ENCODE measurements at places on chromosomes 5 and 9.

GRCh38 chr9:128048663-128049062 lies 18.5 kb downstream of the NAIF1 start:
- no peak for DNase-seq

- DNase-seq: no peak
Observed at GRCh38 chr5:124996764-124997077, 250.3 kb upstream of the ZNF608 start.

DNA sequence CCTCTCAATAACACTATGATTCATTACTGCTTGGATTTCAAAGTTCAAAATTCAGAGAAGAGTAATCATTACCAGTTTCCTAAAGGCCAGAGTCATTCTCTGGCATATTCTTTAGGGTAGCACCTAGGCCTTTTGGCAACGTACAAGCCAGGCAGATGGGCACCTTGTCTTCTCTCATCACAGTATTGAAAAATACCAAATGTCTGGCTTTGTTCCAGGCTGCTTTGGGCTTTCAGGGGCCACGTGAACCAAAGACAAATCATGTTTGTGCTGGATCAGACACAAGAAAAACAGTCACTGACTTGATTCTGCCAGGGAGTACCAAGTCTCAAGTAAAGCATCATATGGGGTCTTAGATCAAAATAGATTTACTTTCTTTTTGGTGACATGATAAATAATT lies 15.5 kb downstream of the MEGF9 start:
- DNase-seq: no peak

DNA sequence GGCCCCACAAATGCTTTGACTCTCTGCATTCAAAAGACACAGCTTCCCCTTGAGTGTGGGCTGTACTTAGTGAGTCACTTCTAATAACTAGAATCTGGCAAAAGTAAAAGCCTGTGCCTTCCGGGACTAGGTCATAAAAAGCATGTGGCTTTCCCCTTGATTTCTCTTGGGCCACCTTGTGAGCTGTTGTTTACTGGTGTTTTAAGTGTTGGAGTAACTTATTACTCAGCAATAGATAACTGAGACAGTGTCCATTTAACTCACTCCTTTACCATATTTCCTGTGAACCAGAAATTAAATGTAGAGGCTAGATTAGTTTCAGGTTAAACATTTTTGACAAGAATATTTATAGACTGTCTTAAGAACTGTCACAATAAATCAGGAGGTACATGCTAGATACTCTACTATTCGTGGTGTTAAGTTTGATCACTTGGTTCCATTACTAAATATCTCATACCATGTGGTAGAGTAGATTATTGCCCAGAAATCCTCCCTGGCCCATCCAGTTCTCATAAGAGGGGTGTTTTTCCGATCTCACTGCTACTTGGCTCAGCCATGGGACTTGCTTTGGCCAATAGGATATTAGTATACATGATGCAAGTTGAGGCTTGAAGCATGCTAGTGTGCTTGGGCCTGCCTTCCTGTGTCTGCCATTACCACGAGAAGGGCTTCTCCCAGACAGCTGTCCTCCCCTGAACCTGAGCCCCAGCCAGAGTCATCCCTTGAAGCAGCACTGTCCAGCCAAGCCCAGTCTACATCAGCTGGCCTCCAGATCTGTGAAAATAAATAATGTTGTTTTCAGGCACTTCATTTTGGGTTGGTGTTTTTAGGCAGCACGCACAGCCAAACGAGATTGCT lies 10.4 kb upstream of the CMBL start:
- DNase-seq: no peak

- DNase-seq: peak; percentile 74
Observed at GRCh38 chr9:76592091-76592973, 133.3 kb downstream of the GCNT1 start.

DNA sequence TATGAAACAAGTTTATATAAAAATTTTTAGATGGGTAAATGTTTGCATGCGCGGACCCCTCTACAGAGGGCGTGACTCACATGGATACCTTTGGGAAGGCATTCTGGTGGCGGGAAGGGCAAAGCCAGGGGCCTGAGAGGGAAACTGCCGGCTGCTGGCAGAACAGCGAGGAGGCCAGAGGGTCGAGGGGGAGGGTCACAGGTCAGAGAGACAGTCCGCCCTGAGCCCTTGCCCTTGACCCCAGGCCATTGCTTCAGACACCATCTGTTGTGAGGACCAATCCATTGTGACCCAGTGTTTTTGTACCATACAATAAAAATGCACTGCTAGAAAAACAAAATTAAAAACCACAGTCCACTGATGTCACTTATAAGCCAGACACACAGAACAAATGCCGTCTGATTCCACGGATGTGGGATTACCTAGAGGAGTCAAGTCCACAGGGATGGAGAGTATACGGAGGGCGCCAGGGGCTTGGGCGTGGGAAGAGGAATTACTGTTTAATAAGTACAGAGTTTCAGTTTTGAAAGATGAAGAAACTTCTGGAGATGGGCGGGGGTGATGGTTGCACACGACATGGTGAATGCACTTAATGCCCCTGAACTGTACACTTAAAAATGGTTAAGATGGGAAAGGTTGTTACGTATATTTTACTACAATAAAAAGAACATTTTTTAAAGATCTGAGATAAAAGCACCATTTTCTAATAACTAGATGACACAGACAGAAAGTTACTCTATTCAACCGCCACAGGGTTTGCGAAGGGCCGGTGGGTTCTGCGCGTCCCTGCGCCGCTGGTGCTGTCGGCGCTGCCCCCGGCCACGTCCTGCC lies 12.0 kb downstream of the BTNL9 start:
- no peak for DNase-seq

GRCh38 chr9:69122549-69123141 lies 51.4 kb upstream of the TJP2 start:
- DNase-seq: no peak

- DNase-seq: no peak
Observed at GRCh38 chr9:97527626-97528528, 26.4 kb downstream of the TMOD1 start.

DNA sequence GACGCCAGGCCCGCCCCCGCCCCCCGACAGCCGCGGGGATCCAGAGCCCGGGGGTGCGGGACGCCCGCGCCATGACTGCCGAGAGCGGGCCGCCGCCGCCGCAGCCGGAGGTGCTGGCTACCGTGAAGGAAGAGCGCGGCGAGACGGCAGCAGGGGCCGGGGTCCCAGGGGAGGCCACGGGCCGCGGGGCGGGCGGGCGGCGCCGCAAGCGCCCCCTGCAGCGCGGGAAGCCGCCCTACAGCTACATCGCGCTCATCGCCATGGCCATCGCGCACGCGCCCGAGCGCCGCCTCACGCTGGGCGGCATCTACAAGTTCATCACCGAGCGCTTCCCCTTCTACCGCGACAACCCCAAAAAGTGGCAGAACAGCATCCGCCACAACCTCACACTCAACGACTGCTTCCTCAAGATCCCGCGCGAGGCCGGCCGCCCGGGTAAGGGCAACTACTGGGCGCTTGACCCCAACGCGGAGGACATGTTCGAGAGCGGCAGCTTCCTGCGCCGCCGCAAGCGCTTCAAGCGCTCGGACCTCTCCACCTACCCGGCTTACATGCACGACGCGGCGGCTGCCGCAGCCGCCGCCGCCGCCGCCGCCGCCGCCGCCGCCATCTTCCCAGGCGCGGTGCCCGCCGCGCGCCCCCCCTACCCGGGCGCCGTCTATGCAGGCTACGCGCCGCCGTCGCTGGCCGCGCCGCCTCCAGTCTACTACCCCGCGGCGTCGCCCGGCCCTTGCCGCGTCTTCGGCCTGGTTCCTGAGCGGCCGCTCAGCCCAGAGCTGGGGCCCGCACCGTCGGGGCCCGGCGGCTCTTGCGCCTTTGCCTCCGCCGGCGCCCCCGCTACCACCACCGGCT lies 1.0 kb downstream of the FOXE1 start:
- DNase-seq: no peak

- no peak for DNase-seq
Observed at GRCh38 chr5:116605310-116606070, 30.9 kb upstream of the SEMA6A start.

GRCh38 chr5:171166766-171167165 lies 142.3 kb upstream of the TLX3 start:
- no peak for DNase-seq

- no peak for DNase-seq
Observed at GRCh38 chr9:120071760-120072159, 508.2 kb downstream of the CDK5RAP2 start.

- no peak for DNase-seq
Observed at GRCh38 chr5:68504306-68504705, 288.8 kb downstream of the PIK3R1 start.

- no peak for DNase-seq
Observed at GRCh38 chr5:137265457-137265856, 233.7 kb downstream of the SPOCK1 start.

DNA sequence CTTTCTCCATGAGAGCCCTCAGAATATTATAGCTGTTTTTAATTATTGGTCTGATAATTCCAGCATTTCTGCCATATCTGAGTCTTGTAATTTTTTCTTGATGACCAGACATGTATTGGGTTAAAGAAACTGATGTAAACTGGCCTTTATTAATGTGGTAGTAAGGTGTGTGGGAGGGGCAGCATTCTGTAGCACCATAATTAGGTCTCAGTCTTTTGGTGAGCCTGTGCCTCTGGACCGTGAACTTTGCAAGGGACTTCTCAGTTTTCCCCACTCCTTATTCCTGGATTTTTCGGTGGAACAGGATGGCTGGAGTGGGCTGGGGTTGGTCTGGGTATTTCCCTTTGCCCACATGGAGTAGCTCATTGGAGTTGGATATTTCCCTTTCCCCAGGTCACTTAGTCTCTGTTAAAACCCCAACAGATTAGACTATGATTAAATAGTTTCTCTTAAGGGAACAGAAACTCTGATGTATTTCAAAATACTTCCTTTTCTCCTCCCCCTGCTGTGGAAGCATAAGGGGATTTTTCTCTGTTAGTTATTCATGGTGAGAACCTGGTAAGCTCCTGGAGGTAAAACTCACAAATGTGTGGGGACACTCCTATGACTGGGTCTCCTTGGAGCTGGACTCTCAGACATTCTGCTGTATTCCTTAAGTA lies 52.4 kb downstream of the FSD1L start:
- no peak for DNase-seq

- no peak for DNase-seq
Observed at GRCh38 chr9:122609804-122610203, 4.7 kb upstream of the OR1Q1 start.

DNA sequence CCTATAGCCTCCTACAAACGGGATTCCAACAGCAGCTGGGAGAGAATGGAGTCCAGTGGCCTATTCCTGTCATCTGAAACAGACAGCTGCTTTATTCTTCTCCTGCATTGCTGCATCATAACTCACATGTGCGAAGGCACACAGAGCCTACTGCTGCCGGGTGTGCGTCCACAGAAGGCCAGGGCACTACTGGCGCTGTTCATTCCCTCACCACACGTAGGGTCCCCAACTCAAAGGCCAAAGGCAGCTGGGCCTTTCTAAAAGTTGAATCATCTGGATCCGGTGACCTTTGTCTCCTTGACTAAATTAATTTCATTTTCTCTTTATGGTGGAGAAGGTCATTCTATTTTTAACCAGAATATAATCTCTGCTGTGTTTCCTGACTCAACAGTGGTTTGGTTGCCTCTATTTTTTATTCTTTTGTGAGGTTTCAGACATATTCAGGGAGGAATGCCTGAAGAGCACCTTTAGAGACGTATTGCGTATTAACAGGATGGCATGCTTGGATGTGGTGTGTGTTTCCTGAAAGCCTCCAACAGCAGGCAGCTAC lies 10.8 kb upstream of the SPATA24 start:
- DNase-seq: no peak

- DNase-seq: no peak
Observed at GRCh38 chr5:110096419-110096818, 406.7 kb downstream of the MAN2A1 start.

DNA sequence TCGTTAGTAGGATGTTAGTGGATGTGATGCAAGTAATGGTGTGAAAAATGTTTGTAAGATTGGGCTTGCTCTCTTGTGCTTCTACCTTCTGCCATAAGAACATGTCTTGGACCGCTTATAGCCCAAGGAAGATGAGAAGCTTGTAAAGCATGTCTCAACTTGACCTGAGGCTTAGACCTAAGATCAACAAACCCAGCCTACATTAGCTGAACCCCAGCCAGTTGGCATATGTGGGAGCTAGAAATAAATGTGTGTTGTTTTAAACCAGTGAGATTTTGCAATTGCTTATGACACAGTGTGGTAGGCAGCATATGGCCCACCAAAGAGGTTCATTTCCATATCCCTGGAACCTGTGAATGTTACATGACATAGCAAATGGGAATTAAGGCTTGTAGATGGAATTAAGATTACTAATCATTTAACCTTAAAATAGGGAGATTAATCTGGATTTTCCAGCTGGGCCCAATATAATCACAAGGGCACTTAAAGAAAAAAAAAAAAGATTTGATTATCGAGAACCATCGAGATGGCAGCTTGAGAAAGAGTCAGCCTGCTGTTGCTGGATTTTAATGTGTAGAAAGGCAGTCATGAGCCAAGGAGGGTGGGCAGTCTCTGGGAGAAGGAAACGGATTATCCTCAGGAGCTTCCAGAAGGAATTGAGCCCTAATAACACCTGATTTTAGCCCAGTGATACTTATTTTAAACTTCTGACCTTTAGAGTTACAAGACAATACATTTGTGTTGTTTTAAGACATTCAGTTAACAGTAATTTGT lies 27.3 kb upstream of the EDIL3 start:
- DNase-seq: no peak

DNA sequence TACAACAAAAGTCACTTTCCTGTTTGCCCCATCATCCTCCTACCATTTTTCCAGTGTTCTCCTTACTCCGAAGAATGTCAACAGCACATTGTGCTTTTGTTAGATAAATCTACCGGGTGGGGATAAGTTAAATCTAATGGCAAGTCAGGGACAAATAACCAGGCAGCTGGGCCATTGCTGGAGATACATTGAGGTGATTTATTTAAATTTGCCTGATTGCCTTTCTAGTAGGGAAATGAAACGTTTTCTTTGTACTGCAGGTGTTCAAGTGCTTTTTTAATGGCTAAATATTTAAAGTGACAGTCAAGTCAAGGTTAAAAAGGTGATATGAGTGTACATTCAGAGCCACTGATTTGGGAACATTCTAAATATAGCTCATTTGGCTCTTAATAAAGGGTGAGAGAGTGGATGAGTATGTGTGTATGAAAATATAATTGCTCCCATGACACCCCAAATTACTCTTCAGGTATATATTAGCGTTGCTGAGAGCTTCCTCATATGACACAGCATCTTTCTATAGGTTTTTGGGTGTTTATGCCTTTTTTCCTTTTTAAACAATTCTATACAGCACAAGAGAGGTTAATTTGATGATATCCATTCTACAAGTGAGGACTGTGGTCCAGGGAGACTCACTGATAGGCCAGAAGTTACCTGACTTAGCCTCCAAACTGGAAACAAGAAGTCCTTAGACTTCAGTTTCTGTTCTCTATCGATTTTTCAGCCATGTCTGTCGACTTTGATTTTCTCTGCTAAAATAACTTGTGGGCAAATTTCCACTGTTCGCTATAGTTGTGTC lies 51.9 kb downstream of the DMRT2 start:
- DNase-seq: no peak

Data from vagina (tissue), 2 donors.